ENCODE measurements at places on chromosomes 6 and 20. TPM values are rescaled to one million over a fixed set of nuclear protein-coding genes. Genes with fewer than 3 reads are reported as not detected.

Gene SOX18
- not detected for total RNA-seq

GRCh38 chr6:80605165-80605989 is 498.9 kb downstream of the BCKDHB start:
- no peaks in the 10 kb centered on the region for H3K27me3 ChIP-seq
- no peaks in the 10 kb centered on the region for H3K36me3 ChIP-seq
- peak; percentile 68 for DNase-seq
- H3K4me1 ChIP-seq, result peaks cover 6% of the 10 kb centered on the region
- H3K27ac ChIP-seq, result no peak overlapping the region

- H3K4me1 ChIP-seq, result no peaks in the 10 kb centered on the region
- H3K36me3 ChIP-seq, result no peaks in the 10 kb centered on the region
- H3K27me3 ChIP-seq, result no peaks in the 10 kb centered on the region
- H3K27ac ChIP-seq, result no peak overlapping the region
- H3K4me3 ChIP-seq, result peak overlapping the region; percentile 100
These were observed 42.6 kb downstream of the TRIM27 start for GRCh38 chr6:28880894-28881780.

Gene LKAAEAR1
- total RNA-seq, result not detected

Gene ZSCAN16
- 5.9 TPM for total RNA-seq

DNA sequence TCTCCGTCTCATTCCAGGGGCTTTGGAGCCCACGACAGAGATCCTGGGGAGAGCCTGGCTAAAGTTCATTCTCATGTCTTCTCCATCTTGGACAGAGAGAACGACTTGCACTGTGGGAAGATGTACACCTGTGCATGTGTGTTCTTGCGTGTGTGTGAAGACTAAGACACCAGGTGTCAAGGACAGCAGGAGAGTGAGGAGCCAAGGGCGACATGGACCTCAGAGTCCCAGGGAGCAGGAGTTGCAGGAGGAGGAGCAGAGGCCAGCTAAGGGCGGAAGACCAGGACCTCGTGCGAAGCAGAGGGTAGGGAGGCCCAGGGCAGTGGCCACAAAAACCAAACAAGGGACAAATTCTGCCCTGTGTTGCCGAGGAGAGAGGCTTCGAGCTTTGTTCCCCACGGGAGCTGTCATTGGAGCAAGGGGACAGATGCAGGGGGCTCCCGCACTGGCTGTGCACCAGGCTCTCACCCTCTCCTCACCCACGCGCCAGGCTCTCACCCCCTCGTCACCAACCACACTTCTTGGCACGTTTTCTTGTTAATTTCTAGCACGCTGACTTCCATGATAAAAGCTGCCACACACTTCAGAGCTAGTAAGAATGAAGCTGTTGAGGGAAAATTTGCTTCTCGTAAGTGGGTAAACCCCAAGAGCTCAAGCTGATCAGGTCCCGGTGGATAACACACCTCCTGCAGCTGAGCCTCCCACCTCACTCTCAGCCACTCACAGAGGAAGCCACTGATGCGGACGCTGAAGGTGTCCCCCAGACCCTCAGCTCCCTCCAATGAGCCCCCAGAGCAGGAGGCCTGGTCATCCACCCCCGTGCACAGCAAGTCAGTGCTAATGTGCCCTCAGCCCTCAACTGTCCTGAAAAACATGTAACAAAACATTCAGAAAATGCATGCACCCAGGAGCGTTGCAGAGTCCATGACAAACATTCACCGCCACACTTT is 62.6 kb downstream of the DLL1 start:
- DNase-seq, result no peak
- no peaks in the 10 kb centered on the region for H3K27me3 ChIP-seq
- no peaks in the 10 kb centered on the region for H3K4me1 ChIP-seq
- no peak overlapping the region for H3K4me3 ChIP-seq
- H3K27ac ChIP-seq, result no peak overlapping the region

- no peak overlapping the region for H3K27ac ChIP-seq
- H3K4me3 ChIP-seq, result no peak overlapping the region
- no peaks in the 10 kb centered on the region for H3K4me1 ChIP-seq
- H3K36me3 ChIP-seq, result no peaks in the 10 kb centered on the region
These were observed 400.1 kb downstream of the NKAIN2 start for GRCh38 chr6:124203812-124204167.

GRCh38 chr6:96156425-96156824 is 140.7 kb downstream of the FUT9 start:
- no peaks in the 10 kb centered on the region for H3K4me1 ChIP-seq
- no peak overlapping the region for H3K4me3 ChIP-seq
- H3K27ac ChIP-seq, result no peak overlapping the region

Gene SLC17A5
- total RNA-seq, result 21.6 TPM

Gene NFKBIL1
- total RNA-seq, result 44.3 TPM

DNA sequence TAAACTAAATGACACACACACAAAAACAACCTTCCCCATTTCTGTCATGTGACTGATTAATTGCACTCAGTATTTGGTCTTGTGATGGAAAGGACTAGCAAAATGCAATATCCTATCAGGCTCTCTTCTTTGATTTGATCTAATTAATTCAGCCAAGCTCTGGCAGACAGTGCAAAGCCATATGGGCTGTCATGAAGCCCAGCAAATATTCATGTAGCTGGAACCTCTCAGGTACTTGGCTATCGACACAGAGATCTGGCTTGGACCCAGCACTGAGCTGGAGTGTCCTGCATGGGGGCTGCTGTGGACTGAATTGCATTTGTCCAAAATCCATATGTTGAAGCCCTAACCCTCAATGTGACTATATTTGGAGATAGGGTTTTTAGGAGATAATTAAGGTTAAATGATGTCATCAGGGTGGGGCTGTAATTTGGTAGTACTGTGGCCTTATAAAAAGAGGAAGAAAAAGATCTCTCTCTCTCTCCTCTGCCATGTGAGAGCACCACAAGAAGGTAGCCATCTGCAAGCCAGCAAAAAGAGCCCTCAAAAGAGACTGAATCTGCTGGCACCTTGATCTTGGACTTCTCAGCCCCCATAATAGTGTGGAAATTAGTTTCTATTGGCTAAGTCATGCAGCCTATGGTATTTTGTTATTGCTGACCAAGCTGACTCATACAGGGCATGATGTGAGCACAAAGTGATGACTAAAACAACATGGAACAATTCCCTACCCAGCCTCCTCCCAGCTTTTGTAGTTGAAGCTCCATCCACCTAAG is 77.1 kb downstream of the STMND1 start:
- no peak overlapping the region for H3K4me3 ChIP-seq
- no peak overlapping the region for H3K27ac ChIP-seq
- peak; percentile 59 for DNase-seq

DNA sequence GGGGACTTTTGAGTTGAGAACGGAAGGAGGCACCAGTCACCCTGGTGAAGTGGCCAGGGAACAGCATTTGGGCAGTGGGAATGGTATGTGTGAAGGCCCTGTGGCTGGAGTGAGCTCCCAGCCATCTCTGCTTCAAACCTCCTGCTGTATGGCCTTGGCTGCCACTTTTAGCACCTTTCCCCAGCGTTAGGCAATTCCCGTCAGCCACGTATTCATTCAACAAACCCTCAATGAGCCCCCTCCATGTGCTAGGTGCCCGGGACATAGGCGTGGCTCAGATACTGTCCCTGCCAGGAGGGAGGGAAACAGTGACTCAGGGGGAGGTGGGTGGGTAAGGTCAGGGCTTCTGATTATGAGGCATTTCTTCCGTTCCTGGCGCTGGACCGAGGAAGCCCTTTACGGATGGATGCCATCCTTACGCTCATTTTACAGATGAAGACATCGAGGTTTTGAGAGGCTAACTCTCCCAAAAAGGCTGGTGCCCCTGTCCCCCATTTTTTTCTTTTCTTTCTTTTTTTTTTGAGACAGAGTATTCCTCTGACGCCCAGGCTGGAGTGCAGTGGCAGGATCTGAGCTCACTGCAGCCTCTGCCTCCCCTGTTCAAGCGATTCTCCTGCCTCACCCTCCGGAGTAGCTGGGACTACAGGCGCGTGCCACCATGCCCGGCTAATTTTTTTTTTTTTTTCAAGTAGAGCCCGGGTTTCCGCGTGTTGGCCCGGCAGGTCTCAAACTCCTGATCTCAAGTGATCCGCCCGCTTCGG is 37.5 kb downstream of the SRC start:
- no peaks in the 10 kb centered on the region for H3K27me3 ChIP-seq
- H3K27ac ChIP-seq, result no peak overlapping the region
- H3K36me3 ChIP-seq, result peaks cover 16% of the 10 kb centered on the region

Gene SYNGAP1
- 7.3 TPM for total RNA-seq

GRCh38 chr6:108437821-108438220 is 122.9 kb upstream of the FOXO3 start:
- DNase-seq, result no peak
- H3K36me3 ChIP-seq, result no peaks in the 10 kb centered on the region
- H3K4me1 ChIP-seq, result no peaks in the 10 kb centered on the region
- no peak overlapping the region for H3K27ac ChIP-seq
- no peaks in the 10 kb centered on the region for H3K27me3 ChIP-seq

GRCh38 chr6:62042429-62042828 is 243.6 kb downstream of the KHDRBS2 start:
- no peaks in the 10 kb centered on the region for H3K27me3 ChIP-seq
- H3K27ac ChIP-seq, result no peak overlapping the region
- no peak for DNase-seq

DNA sequence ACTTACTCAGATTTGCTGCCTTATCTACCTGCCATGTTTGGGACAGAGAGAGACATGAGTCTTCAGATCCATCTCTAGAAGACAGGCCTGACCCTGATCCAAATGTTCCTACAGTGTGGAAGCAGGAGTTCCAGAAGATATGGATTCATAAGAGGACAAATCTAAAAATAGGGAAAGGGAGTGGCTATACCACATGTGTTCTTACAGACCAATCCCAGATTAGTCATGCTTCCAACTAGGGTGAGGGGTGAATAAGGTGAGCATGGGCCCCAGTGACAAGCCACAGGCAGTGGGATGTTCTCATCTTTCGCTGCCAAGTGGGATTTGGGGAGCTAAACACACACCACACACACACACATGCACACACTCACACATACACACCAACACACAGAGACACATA is 670.7 kb upstream of the CITED2 start:
- no peaks in the 10 kb centered on the region for H3K36me3 ChIP-seq
- no peak overlapping the region for H3K27ac ChIP-seq
- no peak for DNase-seq
- H3K27me3 ChIP-seq, result no peaks in the 10 kb centered on the region
- peaks cover 6% of the 10 kb centered on the region for H3K4me1 ChIP-seq
- H3K4me3 ChIP-seq, result no peak overlapping the region

Gene SLC32A1
- total RNA-seq, result not detected

Gene SEMG1
- total RNA-seq, result not detected

Gene SIRPB1
- 0.17 TPM for total RNA-seq

DNA sequence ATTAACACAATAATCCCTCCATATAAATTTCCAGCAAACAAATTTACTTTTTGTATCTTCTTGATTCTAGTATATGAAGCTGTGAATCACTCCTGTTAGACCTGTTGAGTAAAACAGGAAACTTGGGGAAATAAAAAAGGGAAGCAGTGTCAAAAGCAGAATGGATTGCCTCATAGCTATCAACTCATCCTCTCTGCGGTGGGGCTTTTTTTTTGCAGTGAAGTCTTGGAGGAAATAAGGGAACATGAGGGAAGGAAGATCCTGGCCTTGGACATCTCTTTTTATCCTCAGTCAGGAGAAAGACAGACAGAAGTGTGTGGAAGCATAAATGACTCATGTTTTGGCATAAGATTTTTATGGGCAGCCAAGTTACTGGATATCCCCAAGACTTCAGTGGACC is 332.5 kb downstream of the TFAP2A start:
- no peak overlapping the region for H3K4me3 ChIP-seq
- H3K27ac ChIP-seq, result no peak overlapping the region
- no peaks in the 10 kb centered on the region for H3K36me3 ChIP-seq
- DNase-seq, result no peak
- no peaks in the 10 kb centered on the region for H3K27me3 ChIP-seq

- no peaks in the 10 kb centered on the region for H3K36me3 ChIP-seq
- no peaks in the 10 kb centered on the region for H3K27me3 ChIP-seq
- no peak overlapping the region for H3K27ac ChIP-seq
- no peaks in the 10 kb centered on the region for H3K4me1 ChIP-seq
- H3K4me3 ChIP-seq, result no peak overlapping the region
- no peak for DNase-seq
These were observed 2.2 kb downstream of the SMLR1 start for GRCh38 chr6:130829333-130829910.

DNA sequence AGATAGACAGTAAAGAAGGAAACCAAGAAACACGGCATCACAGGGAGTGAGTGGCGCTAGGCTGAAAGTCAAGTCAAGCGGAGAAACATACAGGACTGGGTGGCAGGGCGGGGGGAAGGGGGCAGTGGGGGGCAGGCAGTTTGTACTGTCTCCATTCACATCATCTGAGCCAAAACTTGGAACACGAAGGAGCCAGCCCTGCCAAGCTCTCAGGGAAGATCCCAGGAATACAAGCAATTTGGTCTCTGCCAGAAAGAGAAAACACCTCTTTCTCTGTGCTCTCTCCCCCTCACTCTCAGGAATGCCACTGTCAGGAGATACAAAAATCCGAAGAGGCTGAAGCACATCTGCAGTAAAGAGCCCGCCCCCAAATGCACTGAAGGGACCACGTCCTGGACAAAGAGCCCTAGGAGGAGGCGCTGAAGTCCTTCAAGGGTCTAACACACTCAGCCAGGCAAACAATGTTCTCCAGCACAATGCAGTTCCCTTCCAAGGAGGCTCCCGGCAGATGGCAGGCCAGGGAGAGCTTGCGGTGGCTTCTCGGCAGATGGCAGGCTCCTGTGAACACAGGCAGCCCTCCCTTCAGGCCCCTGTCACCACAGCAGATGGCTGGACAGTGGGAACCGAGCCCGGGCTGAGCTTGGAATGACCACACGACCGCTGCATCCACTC is 90.0 kb downstream of the ATP9A start:
- H3K36me3 ChIP-seq, result peaks cover 3% of the 10 kb centered on the region
- H3K27me3 ChIP-seq, result no peaks in the 10 kb centered on the region

- no peaks in the 10 kb centered on the region for H3K36me3 ChIP-seq
- no peak overlapping the region for H3K27ac ChIP-seq
- no peaks in the 10 kb centered on the region for H3K4me1 ChIP-seq
- H3K27me3 ChIP-seq, result peaks cover 80% of the 10 kb centered on the region
These were observed 4.5 kb downstream of the PRDM13 start for GRCh38 chr6:99611148-99611547.

GRCh38 chr6:26196846-26197635 is 109.8 kb downstream of the HFE start:
- no peaks in the 10 kb centered on the region for H3K36me3 ChIP-seq
- peak; percentile 92 for DNase-seq
- peak overlapping the region; percentile 88 for H3K4me3 ChIP-seq
- H3K4me1 ChIP-seq, result peaks cover 4% of the 10 kb centered on the region

DNA sequence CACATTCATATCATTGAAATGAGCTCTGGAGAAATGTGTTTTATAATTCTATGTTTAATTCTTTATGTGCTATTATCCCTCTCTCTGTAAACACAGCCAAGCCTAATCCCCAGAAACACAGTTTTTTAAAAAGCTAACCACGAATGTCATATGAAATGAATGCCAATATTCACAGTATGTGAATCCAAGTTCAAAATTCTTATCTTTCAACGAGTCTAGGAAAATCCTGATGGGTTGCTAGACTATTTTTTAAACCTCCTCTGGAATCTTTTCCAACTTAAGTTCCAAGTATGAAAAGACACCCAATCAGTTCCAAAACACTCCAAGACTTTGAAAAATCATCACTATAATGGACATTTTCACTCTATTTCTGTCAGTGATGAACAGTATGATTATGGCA is 689.3 kb downstream of the HACE1 start:
- H3K4me3 ChIP-seq, result no peak overlapping the region
- no peaks in the 10 kb centered on the region for H3K4me1 ChIP-seq
- no peaks in the 10 kb centered on the region for H3K36me3 ChIP-seq
- H3K27me3 ChIP-seq, result no peaks in the 10 kb centered on the region
- H3K27ac ChIP-seq, result no peak overlapping the region
